ENCODE measurements at places on chromosomes 12 and 14.

DNA sequence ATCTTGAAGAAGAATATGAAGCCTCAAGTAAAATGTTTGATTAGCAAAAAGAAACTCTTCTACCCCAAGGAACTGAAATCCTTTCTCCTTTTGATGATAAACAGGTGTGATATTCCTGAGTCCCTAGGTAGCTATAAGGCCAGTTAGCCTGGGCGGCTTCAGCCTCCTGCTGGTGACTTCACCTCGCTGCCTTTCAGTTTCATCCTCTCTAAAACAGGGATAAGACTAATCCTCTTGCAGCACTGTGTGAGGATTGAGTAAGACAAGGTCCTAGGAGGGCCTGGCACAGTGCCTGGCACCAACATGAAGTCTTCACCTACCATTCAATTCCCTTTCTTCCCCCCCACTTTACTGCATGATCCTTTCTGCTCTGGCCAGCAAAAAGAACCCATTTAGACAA is 42.1 kb downstream of the CIT start:
- no peak for DNase-seq

- no peak for DNase-seq
Observed at GRCh38 chr12:70919597-70920035, 922 bp downstream of the PTPRR start.

DNA sequence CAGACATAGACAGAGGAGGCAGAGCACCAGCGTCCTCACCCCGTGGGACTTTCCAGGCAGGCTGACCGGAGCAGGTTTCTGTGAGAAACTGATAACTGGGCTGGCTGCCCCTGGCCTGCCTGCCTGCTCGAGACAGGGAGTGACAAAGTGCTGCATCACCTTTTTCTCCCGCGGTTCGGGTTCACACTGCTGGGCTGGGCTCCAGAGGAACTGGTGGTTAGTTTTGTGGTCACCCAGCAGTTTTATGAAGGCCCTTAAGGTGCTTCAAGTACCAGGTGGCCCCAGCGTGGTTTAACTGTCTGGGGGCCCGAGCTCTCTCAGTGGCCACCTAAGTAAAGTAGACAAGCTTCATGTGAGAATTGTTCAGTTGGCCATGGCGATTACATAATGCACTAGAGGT is 1073.6 kb downstream of the BCL11B start:
- DNase-seq = peak; percentile 43

GRCh38 chr12:11943919-11944700 is 126.6 kb upstream of the BCL2L14 start:
- DNase-seq = no peak

DNA sequence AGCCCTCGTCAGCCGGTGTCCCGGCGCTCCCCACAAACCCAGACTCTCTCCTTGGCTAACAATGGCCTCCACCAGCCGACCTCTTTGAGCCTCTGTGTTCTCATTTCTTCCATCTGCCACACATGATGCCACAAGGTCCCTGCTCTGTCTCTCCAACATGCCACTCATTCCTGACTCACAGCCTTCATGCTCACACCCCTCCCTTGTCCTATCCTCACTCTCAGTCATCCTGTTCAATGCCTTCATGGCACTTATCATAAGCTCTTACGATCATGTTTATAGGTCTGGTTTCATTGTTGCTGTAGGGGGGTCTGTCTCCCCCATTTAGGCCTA is 9.6 kb upstream of the SERPINA11 start:
- no peak for DNase-seq

DNA sequence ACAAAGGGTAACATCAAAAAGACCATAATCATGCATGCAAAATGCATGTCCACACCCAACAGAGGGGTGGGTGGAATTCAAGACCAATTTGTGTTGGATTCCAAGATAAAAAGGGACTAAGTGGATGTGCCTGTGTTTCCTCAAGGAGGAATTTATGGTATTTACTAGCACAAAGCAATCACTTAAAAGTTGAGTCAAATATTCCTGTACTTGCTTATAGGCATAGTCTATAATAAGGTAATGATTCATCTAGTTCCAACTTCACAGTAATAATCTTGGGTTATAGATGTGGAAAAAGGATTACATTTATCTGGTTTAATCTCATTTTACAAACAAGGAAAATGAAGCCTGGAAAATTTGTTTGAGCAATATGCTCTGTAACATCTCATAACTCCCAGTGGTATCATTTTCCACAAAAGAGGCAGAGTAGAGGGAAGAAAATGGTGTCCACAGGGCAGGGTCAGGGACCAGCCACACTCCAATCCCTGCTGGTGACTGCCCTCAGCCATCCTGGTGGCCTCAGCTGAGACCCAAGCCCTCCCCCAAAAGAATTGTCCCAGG is 80.8 kb upstream of the REP15 start:
- DNase-seq = no peak

DNA sequence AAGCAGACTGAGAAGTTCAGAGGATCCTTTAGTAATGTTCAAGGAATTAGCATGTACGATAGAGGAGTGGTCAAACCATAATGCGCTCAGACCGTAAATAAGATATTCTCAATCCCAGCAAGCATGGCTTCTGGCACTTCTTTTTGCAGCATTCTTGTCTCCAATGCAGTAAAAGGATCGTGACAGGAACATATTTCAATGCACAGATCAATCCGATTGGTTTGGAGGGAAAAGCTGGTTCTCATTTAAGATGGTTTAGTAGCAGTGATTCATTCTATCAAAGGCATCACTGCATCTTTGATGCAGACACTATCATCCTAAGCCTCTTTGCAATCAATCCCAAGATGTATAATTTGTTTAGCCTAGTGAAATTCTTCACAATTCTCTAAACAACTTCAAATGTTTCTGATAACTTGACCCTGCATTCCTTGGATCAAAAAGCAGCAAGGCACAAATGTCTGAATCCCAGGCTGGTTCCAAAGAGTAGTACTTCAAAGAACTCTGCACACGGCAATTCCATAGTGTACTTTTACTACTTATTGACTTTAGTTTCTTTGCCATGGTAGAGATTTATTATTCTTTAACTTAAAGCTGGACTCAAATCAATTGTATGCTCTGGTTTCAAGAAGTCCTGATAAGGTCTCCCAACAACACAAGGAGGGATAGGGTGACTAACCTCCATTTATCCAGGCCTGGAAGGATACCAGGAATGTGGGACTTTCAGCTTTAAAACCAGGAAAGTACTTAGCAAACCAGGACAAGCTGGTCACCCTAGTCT is 96.8 kb upstream of the MDM1 start:
- no peak for DNase-seq

GRCh38 chr12:34335819-34336262 is 313.5 kb downstream of the ALG10 start:
- no peak for DNase-seq

- peak; percentile 47 for DNase-seq
Observed at GRCh38 chr14:99320105-99320572, 48.1 kb upstream of the BCL11B start.

DNA sequence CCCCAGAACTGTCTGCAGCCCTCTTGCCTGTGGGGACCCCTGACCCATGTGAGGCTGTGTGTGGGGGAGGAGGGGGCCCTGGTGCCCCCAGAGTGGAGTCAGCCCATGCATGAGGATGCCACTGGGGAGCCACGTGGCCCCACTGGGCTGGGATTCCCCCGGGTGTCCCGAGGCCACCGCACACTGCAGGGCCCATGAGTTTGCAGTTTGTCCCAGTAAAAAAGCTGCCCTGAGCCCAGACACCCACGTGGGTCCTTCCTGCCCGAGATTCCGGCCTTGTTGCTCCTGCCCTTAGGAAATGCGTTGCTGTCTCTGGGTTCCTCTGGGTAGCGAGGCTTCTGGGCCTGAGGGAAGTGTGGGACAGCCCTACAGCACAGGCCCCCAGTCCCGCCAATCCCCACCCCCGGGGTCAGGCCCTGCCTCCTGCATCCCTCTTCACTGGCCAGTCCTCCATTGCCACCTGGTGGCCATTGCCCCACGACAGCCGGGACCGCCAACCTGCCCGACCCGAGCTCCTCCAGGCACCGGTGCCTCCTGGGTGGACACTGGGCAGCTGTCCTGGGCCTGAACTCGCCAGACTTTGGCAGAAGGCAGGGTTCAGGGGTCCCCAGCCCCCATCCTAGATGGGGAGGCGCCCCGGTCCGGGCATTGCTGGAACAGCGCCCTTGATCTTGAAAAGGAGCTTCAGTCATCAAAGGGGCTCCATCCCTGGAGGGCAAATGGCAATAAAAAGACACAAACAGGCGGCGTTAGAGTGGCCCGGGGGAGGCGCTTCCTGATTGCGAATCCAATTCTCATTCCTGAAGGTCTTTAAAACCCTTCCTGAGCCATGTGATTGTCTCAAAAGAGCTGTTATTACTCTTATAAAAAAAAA is 15.6 kb upstream of the C14orf180 start:
- DNase-seq = peak; percentile 47
